Large intestine (tissue), 12 donors: ENCODE measurements at places on chromosomes 7 and 10.

DNA sequence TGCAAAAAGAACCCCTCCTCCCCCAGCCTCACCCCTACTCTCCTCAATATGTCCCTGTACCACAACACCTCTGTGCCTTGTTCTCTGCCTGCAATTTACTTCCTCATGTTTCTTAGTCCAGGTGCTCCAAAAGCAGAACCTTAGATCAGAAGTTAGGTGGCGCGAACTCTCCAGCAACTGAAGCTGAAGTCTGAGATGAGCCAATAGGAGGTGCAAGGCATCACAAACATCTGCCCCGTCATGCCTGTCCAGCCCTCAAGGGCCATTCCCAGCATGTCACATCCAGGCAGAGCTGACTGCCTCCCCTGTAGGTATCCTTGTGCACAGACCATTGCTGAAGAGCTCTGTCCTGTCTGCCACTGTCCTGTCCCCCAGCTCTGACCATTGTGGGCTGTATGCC is 508.8 kb downstream of the GRID1 start:
- no peak for DNase-seq
- no peaks in the 10 kb centered on the region for H3K36me3 ChIP-seq
- H3K4me1 ChIP-seq = no peaks in the 10 kb centered on the region

GRCh38 chr10:77075926-77076325 is 561.7 kb downstream of the KCNMA1 start:
- H3K27ac ChIP-seq = no peak overlapping the region
- no peak for DNase-seq
- H3K27me3 ChIP-seq = no peaks in the 10 kb centered on the region

- H3K4me1 ChIP-seq = peaks cover 3% of the 10 kb centered on the region
- no peaks in the 10 kb centered on the region for H3K27me3 ChIP-seq
- DNase-seq = no peak
- no peaks in the 10 kb centered on the region for H3K36me3 ChIP-seq
Measured at GRCh38 chr10:51272555-51272954, 198.3 kb downstream of the PRKG1 start.

DNA sequence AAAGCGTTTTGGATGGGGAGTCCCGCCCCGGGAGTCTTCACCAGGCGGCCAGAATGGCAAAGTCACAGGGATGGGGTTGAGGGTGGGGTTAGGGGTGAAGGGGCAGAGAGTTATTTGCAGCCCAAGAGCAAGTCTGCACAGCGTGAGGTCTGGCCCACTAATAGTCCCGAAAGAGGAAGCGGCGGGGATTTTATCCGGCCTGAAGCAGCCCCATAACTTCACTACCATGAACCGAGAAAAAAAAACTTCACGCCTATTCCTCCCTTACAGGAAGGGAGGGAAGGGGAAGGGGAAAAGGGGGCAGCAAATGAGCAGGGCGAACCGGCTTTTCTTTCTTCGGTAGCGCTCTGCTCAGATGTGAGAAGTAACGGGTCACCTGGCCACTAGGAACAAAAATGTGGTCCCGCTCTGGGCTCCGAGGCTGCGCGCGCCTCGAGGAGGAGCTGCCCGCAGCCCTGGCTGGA is 712 bp downstream of the ITPRIP start:
- H3K4me1 ChIP-seq = peaks cover 25% of the 10 kb centered on the region
- H3K27me3 ChIP-seq = no peaks in the 10 kb centered on the region

- DNase-seq = no peak
- no peak overlapping the region for H3K4me3 ChIP-seq
- H3K4me1 ChIP-seq = no peaks in the 10 kb centered on the region
- H3K36me3 ChIP-seq = no peaks in the 10 kb centered on the region
- H3K27ac ChIP-seq = no peak overlapping the region
Measured at GRCh38 chr7:4951903-4952636, 6.9 kb downstream of the MMD2 start.

GRCh38 chr7:81185072-81185471 is 266.2 kb upstream of the SEMA3C start:
- no peak overlapping the region for H3K4me3 ChIP-seq
- H3K36me3 ChIP-seq = no peaks in the 10 kb centered on the region
- H3K4me1 ChIP-seq = no peaks in the 10 kb centered on the region
- H3K27ac ChIP-seq = no peak overlapping the region
- no peak for DNase-seq

DNA sequence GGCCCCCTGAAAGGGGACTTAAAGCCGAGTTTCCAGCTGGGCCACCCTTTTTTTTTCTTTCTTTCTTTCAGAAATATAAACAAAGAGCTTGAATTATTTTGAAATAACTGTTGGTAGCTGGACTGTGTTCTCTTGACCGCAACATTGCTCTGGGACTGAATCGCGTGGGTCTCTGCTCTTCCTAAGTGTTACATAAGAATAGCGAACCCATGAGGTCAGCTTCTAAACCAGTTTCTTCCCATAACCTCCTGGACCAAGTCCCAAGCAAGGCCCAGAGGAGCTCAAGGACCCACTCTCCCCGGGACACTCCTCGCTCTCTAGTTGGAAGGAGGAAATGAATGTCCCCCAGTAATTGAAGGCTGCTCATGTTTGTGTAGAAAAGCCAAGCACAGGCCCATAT is 91.1 kb downstream of the CXCL12 start:
- peaks cover 32% of the 10 kb centered on the region for H3K27me3 ChIP-seq
- H3K4me1 ChIP-seq = no peaks in the 10 kb centered on the region
- H3K36me3 ChIP-seq = no peaks in the 10 kb centered on the region
- DNase-seq = peak; percentile 30
- no peak overlapping the region for H3K27ac ChIP-seq

GRCh38 chr10:119502209-119502608 is 40.3 kb downstream of the RGS10 start:
- H3K4me1 ChIP-seq = peaks cover 3% of the 10 kb centered on the region
- H3K27me3 ChIP-seq = peaks cover 13% of the 10 kb centered on the region
- H3K27ac ChIP-seq = no peak overlapping the region
- no peak overlapping the region for H3K4me3 ChIP-seq
- H3K36me3 ChIP-seq = peaks cover 10% of the 10 kb centered on the region

GRCh38 chr10:88395677-88396076 is 187.4 kb downstream of the RNLS start:
- H3K36me3 ChIP-seq = no peaks in the 10 kb centered on the region
- no peak for DNase-seq
- H3K27me3 ChIP-seq = no peaks in the 10 kb centered on the region
- no peak overlapping the region for H3K4me3 ChIP-seq
- no peak overlapping the region for H3K27ac ChIP-seq

GRCh38 chr7:101501351-101501750 is 127.7 kb downstream of the MYL10 start:
- no peaks in the 10 kb centered on the region for H3K36me3 ChIP-seq
- DNase-seq = no peak
- no peak overlapping the region for H3K27ac ChIP-seq
- H3K27me3 ChIP-seq = no peaks in the 10 kb centered on the region
- H3K4me3 ChIP-seq = no peak overlapping the region
- H3K4me1 ChIP-seq = no peaks in the 10 kb centered on the region

DNA sequence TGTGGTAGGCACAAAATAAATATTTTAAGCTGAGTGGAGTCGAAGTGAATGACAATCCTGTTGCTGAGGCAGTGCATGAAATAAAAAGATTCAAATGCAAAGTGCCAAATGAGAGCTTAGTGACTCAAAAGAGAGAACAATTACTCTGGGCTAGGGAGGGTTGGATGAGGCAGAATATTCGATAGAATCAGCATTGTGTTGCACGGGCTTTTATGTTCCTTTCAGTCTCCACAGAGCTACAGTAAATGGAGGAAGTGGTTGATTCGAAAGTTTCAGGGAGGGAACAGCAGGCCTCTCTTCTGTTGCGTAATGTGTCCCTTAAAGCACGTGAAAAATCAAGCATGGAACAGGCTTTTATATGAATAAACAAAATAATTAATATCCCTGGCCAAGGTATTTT is 599.3 kb upstream of the CELF2 start:
- DNase-seq = no peak
- no peak overlapping the region for H3K27ac ChIP-seq
- H3K4me1 ChIP-seq = no peaks in the 10 kb centered on the region
- no peaks in the 10 kb centered on the region for H3K36me3 ChIP-seq
- H3K27me3 ChIP-seq = no peaks in the 10 kb centered on the region

GRCh38 chr7:121081327-121081936 is 92.9 kb downstream of the CPED1 start:
- H3K27ac ChIP-seq = no peak overlapping the region
- no peaks in the 10 kb centered on the region for H3K36me3 ChIP-seq
- H3K4me3 ChIP-seq = no peak overlapping the region
- peak; percentile 38 for DNase-seq
- no peaks in the 10 kb centered on the region for H3K4me1 ChIP-seq

GRCh38 chr7:156496865-156497264 is 143.7 kb upstream of the RNF32 start:
- no peak for DNase-seq
- no peaks in the 10 kb centered on the region for H3K4me1 ChIP-seq
- H3K36me3 ChIP-seq = no peaks in the 10 kb centered on the region
- H3K4me3 ChIP-seq = no peak overlapping the region
- no peaks in the 10 kb centered on the region for H3K27me3 ChIP-seq

DNA sequence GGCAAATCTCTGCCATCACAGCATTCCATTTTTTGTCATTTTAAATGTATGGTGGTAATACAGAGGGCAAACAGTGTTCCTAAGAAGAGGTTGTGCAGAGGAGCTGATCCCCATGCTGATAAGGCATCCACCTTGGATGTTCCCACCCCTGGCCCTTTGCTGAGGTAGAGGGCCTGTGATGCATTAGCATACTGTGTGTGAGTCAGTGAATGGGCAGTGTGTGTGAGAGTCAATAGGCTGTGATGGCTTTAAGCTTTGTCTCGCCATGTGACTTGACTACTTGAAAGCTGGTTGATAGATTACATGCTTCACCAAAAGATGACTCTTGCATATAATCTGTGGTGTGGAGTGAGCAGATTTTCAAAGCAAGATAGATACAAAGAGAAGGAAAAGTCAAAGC is 81.3 kb downstream of the INSYN2A start:
- H3K36me3 ChIP-seq = peaks cover 27% of the 10 kb centered on the region
- H3K4me1 ChIP-seq = no peaks in the 10 kb centered on the region
- no peak overlapping the region for H3K27ac ChIP-seq
- no peak overlapping the region for H3K4me3 ChIP-seq

DNA sequence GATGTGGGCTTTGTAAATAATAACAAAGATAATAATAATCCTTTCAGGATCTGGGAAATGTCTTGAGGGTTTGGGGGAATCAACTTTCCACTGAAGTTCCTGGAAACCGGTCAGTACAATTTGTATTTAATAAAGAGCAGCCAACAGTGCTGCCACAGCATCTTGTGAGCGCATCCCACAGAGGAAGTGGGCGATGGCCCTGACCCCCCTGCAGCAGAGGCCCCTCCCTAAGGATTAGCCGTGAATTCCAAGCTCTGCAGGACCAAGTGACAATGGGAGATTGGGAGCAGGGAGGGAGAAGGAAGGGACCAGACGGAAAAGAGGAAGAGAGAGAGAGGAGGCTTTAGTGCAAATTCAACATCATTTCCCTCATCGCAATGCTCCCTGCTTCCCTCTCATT is 349.2 kb downstream of the RNLS start:
- H3K27me3 ChIP-seq = no peaks in the 10 kb centered on the region
- DNase-seq = no peak
- no peak overlapping the region for H3K4me3 ChIP-seq
- H3K36me3 ChIP-seq = no peaks in the 10 kb centered on the region

GRCh38 chr7:69654849-69655707 is 56.8 kb downstream of the AUTS2 start:
- H3K27ac ChIP-seq = no peak overlapping the region
- no peak overlapping the region for H3K4me3 ChIP-seq
- no peaks in the 10 kb centered on the region for H3K4me1 ChIP-seq
- DNase-seq = no peak
- no peaks in the 10 kb centered on the region for H3K36me3 ChIP-seq
- no peaks in the 10 kb centered on the region for H3K27me3 ChIP-seq

DNA sequence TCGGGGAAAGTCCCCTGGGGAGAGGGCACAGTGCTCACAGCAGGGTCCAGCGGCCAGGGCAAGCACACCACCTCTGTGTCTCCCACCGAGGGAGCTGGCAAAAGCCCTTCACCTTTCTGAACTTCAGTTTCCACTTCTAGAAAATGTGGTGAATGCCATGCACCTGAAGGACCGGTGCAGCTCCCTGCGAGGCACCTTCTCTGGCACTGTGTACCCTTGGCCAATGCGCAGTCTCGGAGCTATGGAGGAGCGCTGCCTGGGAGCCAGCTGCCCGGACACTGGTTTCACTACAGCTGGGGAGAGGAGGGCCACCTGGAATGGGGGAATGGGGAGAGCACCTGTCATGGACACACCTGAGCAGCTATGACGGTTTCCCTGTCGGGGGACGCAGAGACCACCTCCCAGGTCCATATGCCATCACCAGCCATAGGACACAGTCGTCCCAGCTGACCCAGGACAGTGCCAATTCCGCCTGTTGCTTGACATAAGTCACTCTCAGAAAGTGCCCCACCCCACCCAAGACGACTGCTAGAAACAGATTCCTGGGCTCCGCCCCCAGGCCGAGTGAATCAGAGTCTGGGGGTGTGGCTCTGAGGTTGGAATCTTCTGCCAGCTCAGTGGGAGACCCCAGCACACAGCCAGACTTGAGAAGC is 16.8 kb downstream of the RASGEF1A start:
- DNase-seq = no peak
- peaks cover 3% of the 10 kb centered on the region for H3K27me3 ChIP-seq
- H3K4me3 ChIP-seq = no peak overlapping the region
- H3K36me3 ChIP-seq = no peaks in the 10 kb centered on the region

- H3K4me1 ChIP-seq = no peaks in the 10 kb centered on the region
- H3K4me3 ChIP-seq = no peak overlapping the region
- no peaks in the 10 kb centered on the region for H3K27me3 ChIP-seq
- H3K36me3 ChIP-seq = no peaks in the 10 kb centered on the region
Measured at GRCh38 chr7:122006687-122007086, 133.7 kb downstream of the PTPRZ1 start.

DNA sequence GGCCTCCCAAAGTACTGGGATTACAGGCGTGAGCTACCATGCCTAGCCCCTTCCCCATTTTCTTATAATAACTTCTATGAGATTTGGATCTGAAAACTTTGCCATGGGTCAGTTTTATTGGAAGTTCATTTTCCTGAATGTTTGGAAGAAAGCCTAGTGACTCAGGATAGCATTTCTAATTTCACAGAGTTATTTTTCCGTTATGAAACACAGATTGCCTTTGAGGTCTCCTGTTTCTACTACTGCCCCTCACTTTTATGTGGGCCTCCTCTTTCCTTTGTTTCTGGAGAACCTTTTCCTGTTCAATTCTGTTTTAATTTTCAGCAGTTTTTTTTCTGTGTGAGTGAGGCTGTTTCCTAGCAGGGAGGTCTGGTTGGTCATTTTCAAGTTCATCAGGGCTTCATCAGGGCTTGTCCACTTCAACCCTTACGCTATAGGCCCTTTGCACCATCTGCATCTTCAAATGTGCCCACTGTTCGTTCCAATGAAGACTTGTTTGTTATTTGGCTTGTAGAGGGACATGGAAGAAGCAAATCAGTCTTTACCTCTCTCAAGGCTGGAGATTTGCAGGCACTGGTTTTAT is 58.7 kb downstream of the BMPR1A start:
- no peak overlapping the region for H3K27ac ChIP-seq
- no peaks in the 10 kb centered on the region for H3K4me1 ChIP-seq
- no peaks in the 10 kb centered on the region for H3K27me3 ChIP-seq
- H3K36me3 ChIP-seq = no peaks in the 10 kb centered on the region
- no peak overlapping the region for H3K4me3 ChIP-seq
- no peak for DNase-seq

DNA sequence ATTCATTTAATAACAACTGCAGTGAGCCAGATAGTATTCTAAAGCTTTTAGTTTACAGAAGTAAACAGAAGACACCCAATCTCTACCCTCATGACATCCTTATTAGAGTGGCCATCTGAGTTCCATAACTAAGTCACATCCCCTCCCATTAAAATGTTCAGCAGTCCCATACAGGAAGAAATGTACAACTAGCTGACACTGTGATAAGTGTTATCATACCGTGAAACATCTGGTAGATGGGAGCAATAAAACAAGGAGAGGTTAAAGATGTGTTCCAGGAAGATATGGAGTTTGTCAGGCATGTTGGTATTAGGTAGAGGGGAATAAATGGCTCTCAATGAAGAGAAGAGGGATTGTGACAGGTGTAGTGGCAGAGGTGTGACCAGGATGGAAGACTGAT is 60.5 kb upstream of the CAV2 start:
- H3K27ac ChIP-seq = peak overlapping the region; percentile 37
- DNase-seq = peak; percentile 55
